ENCODE measurements at places on chromosomes 6 and 20. TPM values are rescaled to one million over a fixed set of nuclear protein-coding genes. Genes with fewer than 3 reads are reported as not detected.

- no peak for DNase-seq
Measured at GRCh38 chr6:147507162-147508041, 1.1 kb upstream of the SAMD5 start.

DNA sequence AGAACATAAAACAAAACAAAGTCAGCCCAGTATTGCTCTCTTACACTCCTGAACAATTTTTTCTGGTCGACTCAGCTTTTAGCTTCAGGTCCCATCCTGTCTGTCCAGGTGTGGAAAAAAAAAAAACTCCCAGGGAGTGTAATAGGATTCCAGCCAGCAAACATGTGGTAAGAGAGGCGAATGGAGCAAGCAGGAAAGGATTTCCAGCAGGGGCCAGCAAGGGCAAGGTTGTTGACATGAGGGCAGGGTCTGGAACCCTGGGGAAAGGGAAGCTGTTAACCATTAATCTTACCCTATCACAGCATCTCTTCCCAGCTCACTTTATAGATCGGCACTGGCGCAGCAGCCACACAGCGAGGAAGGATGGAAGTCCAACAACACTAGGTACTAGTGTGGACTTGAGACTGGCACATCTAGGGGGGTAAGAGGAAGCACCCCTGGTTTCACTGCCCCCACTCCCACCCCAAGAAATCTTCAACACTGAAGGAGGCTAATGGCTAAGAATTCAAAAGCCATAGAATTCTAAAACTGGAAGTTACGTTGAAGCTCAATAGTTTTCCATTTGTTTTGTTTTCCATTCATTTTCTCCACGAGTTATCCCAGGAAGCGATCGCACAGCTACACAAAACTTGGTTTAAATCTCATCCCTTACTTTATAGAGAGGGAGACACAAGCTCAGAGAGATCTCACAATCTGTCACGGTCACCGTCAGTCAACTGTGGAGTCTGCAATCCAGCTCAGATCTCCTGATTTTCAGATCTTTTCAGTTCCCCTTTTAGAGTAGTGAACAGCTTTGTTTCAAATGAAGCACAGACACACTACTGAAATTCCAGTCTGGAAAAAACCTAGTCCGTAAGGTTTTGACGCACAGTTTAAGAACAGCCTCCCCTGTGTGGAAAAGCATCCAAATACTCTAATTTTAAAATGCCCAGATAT, 53.3 kb downstream of the SLC22A23 start:
- no peak for DNase-seq

DNA sequence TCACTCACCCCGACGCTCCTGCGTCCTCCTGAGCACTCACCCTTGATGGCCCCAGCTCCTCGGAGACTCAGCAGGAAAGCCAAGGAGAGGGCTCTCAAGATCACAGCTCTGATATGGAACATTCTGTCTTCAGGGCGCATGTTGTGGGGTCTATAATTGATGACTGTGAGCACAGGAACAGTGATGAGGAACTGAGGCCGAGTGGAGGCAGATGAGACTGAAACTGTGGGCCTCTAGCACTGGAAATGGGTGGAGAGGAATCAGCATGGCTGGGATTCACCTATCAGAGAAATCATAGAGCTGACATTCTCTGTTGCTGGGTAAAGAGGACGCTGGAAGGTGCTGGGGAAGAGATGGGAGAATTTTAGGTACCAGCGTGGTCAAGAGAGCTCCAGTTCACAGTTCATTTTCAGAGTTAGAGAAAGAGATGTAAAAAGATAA, at the start of gene HLA-DPA1:
TSS of gene HLA-DPA1 (minus strand) at position 219 of the 441 bp plus-strand sequence.
- no peak for DNase-seq

- no peak for DNase-seq
Measured at GRCh38 chr20:32089637-32090362, 19.7 kb upstream of the TM9SF4 start.

DNA sequence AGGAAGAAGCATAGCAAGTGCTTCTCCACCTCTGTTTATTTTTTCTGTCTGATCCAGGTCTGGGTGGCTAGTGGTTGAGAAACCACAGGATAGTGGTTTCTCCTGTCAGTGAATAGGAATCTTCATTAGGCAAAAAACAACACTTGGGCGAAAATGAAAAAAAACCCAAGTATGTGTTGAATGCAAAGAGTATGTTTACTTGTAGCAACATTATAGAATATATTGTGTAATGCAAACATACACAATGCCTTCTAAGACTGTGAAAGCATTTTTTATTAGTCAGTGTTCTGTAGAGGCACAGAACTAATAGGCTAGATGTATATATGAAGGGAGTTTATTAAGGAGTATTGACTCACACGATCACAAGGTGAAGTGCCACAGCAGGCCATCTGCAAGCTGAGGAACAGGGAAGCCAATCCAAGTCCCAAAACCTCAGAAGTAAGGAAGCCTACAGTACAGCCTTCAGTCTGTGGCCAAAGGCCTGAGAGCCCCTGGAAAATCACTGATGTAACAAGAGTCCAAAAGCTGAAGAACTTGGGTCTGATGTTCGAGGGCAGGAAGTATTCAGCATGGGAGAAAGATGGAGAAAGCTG, 111.1 kb downstream of the UST start:
- DNase-seq, result no peak

- no peak for DNase-seq
Measured at GRCh38 chr6:167957626-167958025, 39.8 kb upstream of the KIF25 start.

GRCh38 chr6:94361304-94362060, 942.1 kb upstream of the EPHA7 start:
- no peak for DNase-seq

GRCh38 chr6:99478483-99478882, 36.7 kb downstream of the USP45 start:
- DNase-seq, result no peak

The PCK1 gene
- total RNA-seq, result 4.4 TPM

GRCh38 chr6:155270561-155271091, 6.8 kb downstream of the CLDN20 start:
- DNase-seq, result no peak

The SIRPD gene
- total RNA-seq, result not detected

DNA sequence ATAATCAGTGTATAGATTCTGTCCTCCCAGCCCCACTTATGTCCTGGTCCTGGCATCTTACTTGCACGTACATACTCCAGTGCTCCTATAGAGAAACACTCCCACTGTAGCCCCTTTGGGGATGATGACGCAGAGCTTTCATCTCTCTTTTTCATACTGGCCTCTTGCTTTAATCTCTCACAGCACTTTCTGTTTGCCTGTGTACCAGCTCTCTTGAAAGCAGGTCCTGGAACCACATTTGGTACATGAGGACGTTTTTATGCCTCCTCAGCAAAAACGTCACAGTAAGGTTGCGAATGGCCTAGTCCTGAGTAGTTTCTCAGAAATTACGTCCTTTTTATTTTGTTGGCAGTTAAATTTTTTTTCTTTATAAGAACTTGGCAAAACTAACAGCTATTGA, 10.8 kb downstream of the L3MBTL3 start:
- DNase-seq, result no peak

The EEF1A2 gene
- 1,274 TPM for total RNA-seq

DNA sequence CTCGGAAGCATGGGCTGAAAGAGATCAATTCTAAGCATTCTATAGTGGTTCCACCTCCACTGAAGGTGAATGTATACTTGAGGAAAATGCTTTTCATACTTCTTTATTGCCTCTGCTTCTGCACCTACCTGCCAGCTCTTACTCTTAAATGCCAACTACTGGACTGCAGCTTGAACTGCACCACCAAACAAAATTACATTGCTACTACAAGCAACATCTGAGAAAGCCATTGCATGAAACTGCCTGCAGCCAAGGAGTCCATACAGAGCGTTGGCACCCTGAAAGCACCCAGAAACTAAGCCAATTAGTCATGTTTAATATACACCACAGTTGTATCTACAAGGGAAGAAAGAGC, 440.9 kb downstream of the BTBD3 start:
- DNase-seq, result no peak

GRCh38 chr20:8077137-8077466, 55.0 kb upstream of the PLCB1 start:
- no peak for DNase-seq

GRCh38 chr20:1539816-1540419, 17.6 kb downstream of the SIRPD start:
- no peak for DNase-seq

DNA sequence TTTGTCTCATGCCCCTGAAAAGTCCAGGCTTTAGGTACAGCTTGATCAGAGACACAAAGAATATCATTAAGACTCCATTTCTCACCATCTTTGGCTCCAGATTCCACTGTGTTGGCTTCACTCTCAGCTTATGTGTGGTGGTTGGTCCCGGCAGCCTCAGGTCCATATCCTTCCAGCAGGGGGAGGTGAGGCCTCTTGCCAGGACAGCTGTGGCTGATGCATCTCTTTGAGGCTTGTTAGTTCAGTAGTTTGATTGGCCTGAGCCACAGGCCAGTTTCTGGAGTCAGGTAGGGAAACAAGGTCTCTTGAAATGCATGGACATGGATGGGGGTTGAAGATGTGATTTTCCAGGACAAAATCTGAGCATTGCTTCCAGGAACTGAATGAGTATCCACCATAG, 62.4 kb downstream of the JAG1 start:
- DNase-seq, result peak; percentile 73

DNA sequence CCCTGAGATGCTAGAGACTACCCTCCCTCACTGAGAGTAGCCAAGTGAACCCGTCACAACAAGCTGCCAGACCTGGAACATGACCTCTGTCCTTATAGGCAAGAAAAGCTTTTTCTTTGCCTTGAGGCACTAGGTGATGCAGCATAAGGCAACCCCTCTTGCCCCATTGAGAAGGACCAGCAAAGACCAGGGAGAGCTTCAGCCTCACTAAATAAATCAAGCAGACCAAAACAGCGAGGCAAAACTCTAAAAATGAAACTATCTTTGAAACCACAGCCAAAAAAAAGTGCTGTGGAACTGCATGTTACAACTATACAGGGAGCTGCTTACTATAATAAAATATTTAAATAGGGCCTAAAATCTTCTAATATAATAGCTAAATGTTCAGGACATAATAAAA, 62.6 kb upstream of the FAM83B start:
- no peak for DNase-seq

GRCh38 chr6:30172681-30173080, 9.3 kb downstream of the TRIM15 start:
- no peak for DNase-seq

DNA sequence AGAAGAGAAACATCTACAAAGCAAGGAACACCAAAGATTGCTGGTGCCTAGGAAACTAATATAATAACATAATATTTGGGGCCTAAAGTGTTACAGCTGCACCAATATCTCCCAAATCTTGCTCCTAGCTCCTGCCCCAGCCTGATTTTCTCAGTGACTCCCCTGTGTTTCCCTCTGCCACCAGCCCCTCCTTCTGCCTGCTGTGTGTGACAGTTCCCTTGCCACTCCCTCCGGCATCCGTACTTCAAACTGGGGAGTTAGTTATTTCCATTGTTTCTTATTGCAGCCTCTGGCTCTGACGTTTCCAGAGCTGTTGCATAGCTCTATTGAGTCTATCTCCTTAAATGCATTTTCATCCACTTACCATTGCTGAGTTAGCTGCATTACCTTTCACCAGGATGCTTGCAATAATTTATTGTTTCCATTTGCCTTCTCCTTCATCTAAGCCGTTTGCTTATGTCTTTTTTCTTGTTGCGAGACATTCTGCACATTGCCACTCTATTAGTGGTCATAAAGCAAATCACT, 43.1 kb downstream of the ESR1 start:
- no peak for DNase-seq

- no peak for DNase-seq
Measured at GRCh38 chr6:124798942-124799496, 163.2 kb upstream of the RNF217 start.

- DNase-seq, result no peak
Measured at GRCh38 chr20:43941476-43942200, 27.0 kb downstream of the TOX2 start.

The BAG2 gene
- 15.4 TPM for total RNA-seq

- no peak for DNase-seq
Measured at GRCh38 chr6:53651205-53651763, 14.3 kb downstream of the KLHL31 start.

- DNase-seq, result no peak
Measured at GRCh38 chr6:154937306-154938220, 57.6 kb upstream of the TIAM2 start.

The CD93 gene
- 43.5 TPM for total RNA-seq

DNA sequence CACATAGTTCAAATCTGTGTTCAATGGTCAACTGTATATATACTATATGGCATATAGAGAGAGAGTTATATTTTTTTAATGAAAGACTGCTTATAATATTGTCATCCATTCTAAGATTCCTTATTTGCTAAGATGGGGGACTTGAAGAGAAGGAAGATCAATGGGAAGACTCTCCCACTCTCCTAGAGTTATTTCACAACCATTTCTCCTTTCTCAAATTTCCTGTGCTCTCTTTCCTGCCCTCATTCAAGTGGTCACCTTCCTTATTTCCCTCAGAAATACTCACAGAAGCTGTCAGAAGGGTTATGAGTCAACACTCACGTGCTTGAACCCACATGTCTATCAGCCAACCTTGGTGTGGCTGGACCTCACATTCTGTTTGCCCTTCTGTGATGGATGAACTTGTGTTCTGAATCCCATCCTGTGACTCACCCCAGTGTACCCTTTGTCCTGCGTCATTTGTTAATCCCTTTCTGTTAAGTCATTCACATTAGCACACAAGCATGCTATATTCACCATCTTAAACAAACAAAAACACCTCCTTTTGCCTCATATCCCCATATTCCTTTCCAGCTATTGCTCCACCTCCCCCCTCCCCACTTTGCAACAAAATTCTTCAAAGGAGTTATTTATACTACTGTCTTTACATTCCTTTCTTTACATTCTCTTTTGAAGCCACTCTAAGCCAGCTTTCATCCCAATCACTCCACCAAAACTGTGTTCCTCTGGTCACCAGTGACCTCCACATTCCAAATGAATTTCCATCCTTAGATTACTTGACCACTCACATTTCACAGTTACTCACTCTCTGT, 279.3 kb upstream of the TCF21 start:
- no peak for DNase-seq

DNA sequence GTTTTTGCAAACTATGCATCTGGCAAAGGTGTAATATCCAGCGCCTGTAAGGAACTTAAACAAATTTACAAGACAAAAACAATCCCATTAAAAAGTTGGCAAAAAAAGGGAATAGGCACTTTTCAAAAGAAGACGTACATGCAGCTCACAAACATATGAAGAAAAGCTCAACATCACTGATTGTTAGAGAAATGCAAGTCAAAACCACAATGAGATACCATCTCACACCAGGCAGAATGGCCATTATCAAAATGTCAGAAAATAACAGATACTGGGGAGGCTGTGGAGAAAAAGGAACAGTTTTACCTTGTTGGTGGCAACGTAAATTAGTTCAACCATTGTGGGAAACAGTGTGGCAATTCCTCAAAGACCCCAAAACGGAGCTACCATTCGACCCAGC, 54.2 kb downstream of the TSBP1 start:
- DNase-seq, result no peak

The ADGRF5 gene
- 48.0 TPM for total RNA-seq
